WTC11 (cell line): ENCODE measurements at places on chromosomes 2 and 18. TPM values are rescaled to one million over a fixed set of nuclear protein-coding genes. Genes with fewer than 3 reads are reported as not detected.

GRCh38 chr2:37826611-37827010 lies 98.5 kb upstream of the RMDN2 start:
- no peak for DNase-seq

DNA sequence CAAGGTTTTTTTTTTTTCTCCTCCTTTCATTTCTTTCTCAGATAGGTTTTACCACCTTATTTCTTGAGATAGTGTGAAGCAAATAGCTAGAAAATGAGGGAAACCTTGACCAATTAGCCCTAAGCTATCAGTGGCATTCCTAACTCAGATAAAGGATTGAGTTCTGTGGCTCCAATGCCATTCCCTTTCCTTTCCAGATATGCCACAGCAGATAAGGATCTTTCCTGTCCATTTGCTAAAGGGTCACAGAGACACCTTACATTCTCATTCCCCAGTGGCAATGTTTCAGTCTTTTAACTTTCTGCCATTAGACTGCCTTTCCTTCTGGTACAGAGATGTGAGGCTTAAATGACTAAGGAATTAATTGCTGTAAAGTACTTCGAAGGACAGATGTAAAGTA lies 81.7 kb downstream of the MGAT5 start:
- no peak for DNase-seq

GRCh38 chr2:237742614-237743013 lies 56.0 kb upstream of the RBM44 start:
- no peak for DNase-seq

DNA sequence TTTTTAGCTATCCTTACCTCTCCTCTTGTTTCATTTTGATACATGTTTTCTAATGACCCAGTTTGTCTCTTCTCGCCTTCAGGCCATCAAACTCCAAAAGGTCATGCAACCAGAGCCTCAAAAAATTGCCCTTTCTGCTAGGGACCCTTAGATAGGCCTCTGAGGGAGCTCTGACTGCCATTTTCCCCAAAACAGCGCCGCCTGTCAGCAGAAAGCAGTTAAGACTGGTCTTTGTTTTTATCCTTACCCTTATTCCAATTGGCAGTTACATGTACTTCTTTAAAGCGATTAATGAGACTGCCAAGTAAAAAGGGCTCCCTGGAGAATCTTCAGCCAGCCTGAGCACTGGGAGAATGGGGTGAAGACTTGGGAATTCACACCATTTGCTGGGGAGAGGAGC lies 55.1 kb upstream of the RIT2 start:
- DNase-seq: peak; percentile 42

DNA sequence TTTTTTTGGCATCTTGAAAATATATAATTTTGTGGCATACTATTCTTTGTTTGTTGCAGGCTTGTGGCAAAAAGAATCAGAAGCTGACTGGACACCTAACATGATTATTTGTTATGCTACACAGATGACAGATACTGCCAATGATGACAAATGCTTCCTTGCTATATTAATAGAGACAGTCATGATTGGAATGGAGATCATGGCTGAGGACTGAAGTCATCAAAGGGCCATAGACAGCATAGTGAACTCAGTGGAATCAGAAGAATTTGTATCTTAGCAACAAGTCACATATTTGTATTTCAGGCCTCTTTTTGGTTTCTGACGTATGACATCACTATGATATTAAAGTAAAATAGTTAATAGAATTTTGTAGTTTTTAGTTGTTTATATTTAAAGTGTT lies 1003.8 kb upstream of the DDX18 start:
- DNase-seq: no peak

GRCh38 chr2:169509955-169510354 lies 453 bp downstream of the KLHL41 start:
- DNase-seq: no peak

Gene PASK
- total RNA-seq: 64.7 to 80.9 TPM (median 72.8 TPM) in 3 replicates

Gene CHRNG
- 0.20 TPM in 1 of 3 replicates, not detected in the others for total RNA-seq

Gene PAX3
- total RNA-seq: not detected in 3 replicates

Gene POMC
- 3.2 to 4.4 TPM (median 3.7 TPM) in 3 replicates for total RNA-seq

Gene SLC19A3
- 6.4 to 7.5 TPM (median 6.5 TPM) in 3 replicates for total RNA-seq

Gene TMEM247
- not detected in 3 replicates for total RNA-seq

Gene MYOM1
- 0.35 to 0.64 TPM (median 0.53 TPM) in 3 replicates for total RNA-seq

Gene VWA3B
- total RNA-seq: not detected in 3 replicates
